Skeletal muscle cell (primary cell): ENCODE measurements at places on chromosomes 1 and 21.

DNA sequence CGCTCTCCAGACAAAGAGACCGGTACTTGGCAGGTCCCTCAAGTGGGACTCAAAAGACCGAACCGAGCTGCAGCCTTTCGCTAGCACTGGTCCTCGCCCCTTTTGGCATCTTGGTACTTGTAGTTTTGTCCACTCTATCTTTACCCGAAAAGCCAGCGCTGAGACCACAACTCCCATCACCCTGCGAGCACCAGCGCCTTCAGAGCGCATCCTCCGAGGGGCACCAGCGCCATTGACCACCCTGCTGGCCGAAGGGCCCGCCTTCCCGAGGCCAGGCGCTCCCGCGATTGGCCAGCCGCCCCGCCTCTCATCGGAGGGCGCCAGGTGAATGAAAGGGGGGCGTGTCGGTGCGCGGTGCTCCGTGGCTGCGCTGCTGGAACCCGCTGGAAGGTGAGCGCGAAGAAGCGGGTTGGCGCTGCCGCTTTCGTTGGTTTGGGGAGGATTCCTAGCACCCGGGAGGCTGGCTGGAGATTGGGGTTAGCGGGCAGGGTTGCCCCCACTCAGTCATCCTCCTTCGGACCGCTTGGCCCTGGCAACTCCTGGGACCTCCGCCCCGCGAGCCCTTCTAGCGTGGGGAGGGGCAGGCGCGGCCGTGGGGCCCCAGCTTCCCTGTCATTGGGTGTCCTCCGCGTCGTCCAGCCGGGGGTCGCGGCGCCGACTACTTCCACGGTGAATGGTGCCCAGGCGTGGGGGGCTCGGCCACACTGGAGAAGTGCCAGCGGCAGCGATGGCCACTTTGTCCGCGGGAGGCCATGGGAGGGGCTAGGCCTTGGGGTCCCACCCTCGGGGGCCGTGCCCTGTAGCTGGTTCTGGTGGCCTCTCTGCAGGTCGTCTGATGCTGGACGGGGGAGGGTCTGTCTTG, at the start of gene ZBTB8B:
Gene ZBTB8B (plus strand): TSS at position 357 of the 862 bp plus-strand sequence. CDS start 5,553 bp downstream, outside the sequence.
- peak; percentile 26 for DNase-seq

DNA sequence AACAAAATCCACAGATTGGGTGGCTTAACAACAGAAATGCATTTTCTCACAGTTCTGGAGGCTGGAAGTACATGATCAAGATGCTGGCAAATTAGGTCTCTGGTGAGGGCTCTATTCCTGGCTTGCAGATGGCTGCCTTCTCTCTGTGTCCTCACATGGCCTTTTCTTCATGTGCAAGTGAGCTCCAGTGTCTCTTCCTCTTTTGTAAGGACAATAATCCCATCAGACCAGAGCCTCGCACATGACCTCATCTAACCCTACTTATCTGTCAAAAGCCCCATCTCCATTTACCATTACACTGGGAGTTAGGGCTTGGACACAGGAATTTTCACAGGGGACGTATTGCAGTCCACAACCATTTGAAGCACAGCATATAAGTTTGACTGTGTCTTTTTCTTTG, 181.6 kb downstream of the NEGR1 start:
- DNase-seq = no peak

DNA sequence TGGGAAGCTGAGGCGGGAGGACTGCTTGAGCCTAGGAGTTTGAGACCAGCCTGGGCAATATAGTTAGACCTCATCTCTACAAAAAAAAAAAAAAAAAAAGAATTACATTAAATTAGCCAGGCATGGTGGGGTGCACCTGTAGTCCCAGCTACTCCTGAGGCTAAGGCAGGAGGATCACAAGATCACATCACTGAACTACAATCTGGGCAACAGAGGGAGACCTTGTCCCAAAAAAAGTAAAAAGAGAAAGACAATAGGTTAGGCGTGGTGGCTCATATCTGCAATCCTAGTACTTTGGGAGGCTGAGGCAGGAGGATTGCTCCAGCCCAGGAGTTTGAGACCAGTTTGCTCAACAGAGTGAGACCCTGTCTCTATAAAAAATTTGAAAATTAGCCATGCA, 130.3 kb downstream of the TIAM1 start:
- no peak for DNase-seq

GRCh38 chr1:63173161-63173560, 149.2 kb upstream of the FOXD3 start:
- DNase-seq = no peak

DNA sequence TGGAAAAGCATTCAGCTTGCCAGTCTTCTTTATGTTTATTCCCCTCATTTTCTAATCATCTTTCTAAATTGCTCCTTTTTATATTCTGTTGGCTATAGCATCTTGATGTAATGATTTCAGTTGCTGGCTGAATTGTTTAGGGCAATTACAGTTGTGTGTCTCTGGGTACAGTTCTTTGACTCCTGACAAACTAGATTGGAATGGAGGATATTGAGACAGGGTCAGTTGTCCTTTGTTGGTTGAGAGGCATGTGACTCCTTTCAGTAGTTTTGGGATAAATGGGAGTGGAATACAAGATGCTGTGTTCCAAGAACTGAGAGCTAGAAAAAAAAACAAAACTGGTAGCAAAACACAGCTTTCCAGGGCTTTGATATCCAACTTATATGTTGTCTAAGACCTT, 1.5 kb downstream of the CENPF start:
- no peak for DNase-seq

DNA sequence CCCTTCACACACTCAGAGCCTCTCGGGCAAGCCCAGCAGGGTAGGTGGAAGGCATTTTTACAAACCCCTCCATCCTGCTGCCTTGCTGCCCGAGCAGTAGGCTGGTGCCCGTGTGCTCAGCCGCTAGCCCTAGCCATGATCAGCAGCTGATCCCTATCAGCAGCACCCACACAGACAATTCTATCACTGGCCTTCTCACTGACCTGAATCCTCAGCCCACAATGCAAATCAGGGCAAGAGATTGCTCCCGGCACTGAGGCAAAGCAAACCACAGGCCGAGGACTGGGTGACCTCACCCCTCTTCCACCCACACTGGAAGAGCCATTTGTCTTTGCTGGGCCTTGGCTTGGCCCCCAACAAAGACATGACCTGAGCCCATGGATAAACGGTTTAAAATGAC, 895 bp upstream of the PDZK1 start:
- DNase-seq = no peak

DNA sequence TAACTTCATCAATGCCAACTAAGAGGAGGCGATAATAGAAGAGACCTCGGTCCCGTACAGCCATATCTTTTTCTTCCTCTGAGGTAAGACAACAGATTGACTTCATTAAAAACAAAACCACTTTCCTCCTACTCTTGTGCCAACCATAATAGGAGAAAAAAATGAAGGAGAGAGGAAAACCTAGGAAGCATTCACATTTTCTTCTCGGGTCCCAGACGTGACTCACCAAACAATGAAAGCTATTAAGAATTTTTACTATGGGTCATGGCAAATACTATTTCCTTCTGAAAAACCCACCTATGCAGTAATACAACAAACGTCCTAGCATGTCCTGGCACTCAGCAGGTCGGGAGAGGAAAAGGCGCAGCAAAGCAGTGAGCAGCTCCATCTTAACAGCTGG, 8.6 kb upstream of the BCL2L15 start:
- DNase-seq = no peak

DNA sequence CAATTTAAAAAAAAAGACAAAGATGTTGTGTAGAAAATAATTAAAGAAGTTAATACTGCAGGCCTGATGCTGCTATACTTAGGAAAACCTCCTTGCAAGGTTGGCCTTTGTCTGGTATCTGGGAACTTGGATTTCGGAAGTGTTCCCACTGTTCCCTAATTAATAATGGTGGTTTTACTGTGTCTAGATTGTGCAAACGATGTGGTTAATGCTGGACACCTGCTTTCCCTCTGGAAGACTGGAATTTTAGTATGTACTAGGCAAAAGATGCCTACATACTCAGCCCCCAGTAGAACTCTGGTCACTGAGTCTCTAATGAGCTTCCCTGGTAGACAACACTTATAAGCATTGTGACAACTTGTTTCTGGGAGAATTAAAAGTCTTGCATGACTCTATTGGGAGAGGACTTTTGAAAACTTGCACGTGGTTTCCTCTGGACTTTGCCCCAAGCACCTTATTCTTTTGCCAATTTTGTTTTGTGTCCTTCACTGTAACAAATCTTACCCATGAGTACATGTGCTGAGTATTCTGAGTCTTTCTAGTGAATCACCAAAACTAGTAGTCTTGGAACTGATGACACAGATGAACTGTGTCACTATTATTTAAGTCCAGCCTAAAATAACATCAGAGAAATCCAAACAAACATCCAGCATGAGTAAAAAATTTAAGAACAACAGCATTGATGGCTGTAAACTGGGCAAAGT, 40.4 kb downstream of the LIN9 start:
- DNase-seq = peak; percentile 16

DNA sequence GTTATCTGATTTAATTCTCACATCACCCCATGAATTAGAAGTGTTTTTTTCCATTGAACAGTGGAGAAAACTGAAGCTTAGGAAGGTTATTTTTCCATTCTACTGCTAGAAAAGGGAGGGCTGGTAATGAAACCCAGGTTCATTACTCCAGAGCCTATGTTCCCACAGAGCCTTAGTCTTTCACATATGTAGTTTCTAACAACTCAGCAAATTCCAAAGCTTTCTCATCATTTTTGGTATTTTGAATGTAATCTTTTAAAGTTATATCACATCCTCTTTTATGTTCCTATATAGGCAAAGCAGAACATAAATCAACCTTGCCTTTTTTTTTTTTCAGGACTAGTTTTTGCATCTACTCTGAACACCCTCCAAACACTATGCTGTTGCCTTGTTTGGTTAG, 131.9 kb upstream of the BEND5 start:
- DNase-seq = no peak

- DNase-seq = no peak
These were observed 2.9 kb downstream of the TRIM63 start for GRCh38 chr1:26064553-26064952.

GRCh38 chr1:85894651-85895050, 186.4 kb upstream of the ZNHIT6 start:
- no peak for DNase-seq

DNA sequence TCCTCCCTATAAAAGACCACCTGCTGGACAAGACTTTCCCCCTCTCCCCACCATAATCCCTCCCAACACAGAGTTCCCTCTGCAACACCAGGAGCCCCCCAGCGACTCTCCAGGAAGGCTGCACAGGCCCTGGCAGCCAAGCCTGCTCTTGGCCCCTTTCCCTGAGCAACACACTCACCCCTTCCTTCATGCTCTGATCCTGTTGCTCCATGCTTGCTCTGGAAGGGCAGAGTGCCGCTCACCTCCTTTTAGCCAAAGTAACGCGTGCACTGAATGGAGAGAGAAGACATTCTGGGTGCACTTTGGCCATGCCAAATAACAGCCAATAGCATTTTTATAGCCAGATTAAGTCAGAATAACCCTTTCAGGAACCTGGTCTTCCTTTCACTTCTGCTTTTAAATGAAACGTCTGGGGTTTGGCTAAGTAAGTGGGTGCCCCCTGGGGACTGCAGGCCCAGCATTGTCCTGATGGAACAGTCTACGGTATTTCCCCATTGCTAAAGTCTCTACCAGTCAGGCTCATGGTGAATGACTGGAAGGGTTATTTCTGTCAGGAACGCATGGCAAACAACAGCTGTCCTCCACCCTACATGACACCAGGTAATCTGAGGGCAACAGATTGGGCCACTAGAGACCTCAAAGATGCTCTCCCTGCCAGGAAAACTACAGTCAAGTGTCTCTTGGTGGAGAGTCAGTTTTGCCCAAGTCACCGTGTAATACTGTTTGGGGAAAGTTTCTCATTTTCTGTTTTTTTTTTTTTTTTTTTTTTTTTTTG, at the start of gene SLC2A5:
Gene SLC2A5 (minus strand): TSS at position 310 of the 775 bp plus-strand sequence. CDS start 99 bp downstream, at position 211.
- no peak for DNase-seq

GRCh38 chr1:161304927-161305866, 4.6 kb downstream of the MPZ start:
- no peak for DNase-seq

GRCh38 chr1:241771117-241771516, 76.9 kb upstream of the EXO1 start:
- DNase-seq = no peak

- no peak for DNase-seq
These were observed 6.5 kb upstream of the ZZZ3 start for GRCh38 chr1:77688939-77689338.

DNA sequence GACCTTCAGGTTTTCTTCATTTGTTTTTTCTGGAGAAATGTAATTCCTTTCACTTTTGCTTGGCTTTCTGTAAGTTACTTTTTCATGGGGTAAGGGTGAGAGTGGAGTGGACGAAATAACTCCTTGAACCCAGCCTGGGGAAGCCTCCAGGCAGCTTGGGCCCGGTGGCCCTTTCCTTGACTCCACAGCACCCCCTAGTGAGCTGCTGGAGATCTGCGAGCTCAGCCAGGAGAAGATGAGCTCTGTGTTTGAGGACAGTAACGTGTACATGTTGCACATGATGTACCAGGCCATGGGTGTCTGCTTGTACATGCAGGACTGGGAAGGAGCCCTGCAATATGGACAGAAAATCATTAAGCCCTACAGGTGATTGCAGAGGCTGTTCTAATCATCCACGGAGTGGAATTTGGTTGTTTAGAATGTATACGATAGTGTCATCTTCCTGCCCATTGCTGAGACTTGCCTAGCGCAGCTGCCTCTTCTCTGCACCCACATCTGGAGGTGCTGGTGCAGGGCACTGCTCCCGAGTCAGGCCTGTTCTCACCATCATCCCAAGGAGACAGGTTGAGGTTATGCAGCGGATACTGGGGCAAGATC, 51.0 kb downstream of the SMYD2 start:
- no peak for DNase-seq

GRCh38 chr21:45086337-45086958, 12.1 kb downstream of the ADARB1 start:
- DNase-seq = no peak

- DNase-seq = no peak
These were observed 481.4 kb downstream of the SETD4 start for GRCh38 chr21:35578831-35579471.

DNA sequence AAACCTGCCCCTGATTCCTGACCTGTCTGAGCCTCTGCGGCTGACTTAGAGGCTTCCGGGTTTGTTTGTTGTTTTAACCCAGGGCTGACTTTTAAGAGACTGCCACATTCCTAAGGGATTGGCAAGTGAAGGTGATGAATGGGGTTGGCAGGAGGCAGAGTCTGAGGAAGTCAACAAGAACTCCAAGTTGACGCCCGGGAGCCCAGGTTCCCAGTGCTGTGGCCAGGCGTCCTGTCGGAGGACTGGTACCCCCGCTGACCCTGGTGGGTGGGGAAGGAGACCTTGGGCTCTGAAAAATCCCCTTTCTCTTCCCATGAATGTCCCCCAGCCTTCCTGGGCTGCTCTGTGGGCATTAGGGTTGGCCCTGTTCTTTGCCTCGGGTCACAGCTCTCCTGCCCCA, 19.7 kb upstream of the EPS8L3 start:
- no peak for DNase-seq

GRCh38 chr1:204406621-204407020, 5.0 kb downstream of the PPP1R15B start:
- no peak for DNase-seq

GRCh38 chr1:52633291-52633754, 355 bp downstream of the SHISAL2A start:
- DNase-seq = no peak

- DNase-seq = no peak
These were observed 51.2 kb downstream of the SLC9C2 start for GRCh38 chr1:173551699-173552098.
